ENCODE measurements at places on chromosomes 6 and 20.

DNA sequence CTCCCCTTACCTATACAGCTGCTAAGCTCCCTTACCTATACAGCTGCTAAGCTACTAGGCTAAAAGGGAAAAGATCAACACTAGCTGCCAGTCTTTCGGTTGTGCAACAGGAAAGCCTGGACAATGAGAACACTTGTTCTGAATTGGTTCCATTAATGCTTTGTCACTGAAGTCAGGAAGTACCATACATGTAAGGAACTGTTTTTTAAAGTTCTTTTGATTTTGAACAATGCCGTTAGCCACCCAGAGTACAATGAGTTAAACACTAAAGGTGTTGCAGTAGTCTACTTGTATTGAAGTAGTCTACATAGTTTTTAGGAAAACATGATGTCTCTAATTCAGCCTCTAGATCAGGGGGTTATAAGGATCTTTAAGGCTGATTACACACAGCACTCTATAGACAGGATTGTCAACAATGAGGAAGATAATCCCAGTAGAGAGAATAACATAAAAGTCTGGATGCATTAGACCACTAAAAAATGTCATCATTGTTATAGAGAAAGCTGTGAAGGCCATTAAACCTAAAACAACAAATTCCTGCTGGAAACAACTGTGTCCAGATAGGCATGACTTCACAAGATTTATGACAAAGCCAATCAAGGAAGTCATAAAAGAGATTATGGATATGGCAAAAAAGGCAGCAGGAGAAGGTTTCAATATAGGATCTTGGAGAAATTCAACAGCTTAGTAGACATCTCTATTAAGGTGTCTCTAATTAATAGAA, 306.3 kb downstream of the PHF3 start:
- DNase-seq, result no peak

GRCh38 chr6:30234356-30234755, 21.1 kb upstream of the TRIM26 start:
- DNase-seq, result no peak

- DNase-seq, result peak; percentile 38
These were observed 35.4 kb downstream of the CEP250 start for GRCh38 chr20:35490736-35491181.

- no peak for DNase-seq
These were observed 214.2 kb downstream of the CDH26 start for GRCh38 chr20:60172346-60172984.

- DNase-seq, result no peak
These were observed 516.1 kb upstream of the MAN1A1 start for GRCh38 chr6:119865466-119866350.

DNA sequence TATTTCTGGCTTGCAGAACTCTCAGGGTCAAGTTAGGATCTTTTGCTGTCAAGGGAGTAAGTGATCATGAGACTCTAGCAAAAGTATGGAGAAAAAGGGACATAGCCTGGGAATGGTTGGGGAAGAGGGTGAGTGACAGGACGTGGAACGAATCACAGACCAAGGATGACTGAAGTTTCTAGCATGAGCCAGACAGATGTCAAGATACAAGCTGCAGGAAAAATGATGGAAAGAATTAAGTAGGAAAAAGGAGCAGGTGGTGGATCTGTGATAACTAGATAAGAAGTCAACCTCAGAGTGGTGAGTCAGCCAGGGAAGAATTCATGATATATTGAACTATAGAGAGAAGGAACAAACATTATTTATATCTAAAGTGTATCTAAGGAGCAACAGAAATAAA, 159.8 kb upstream of the SYNDIG1 start:
- no peak for DNase-seq

Measured in activated CD4-positive, CD25-positive, alpha-beta regulatory T cell treated with anti-CD3 and anti-CD28 coated beads, Interleukin-2, amount 50 U/mL, for 16 hours (primary cell).